T-helper 2 cell (primary cell): ENCODE measurements at places on chromosomes 7 and 10.

DNA sequence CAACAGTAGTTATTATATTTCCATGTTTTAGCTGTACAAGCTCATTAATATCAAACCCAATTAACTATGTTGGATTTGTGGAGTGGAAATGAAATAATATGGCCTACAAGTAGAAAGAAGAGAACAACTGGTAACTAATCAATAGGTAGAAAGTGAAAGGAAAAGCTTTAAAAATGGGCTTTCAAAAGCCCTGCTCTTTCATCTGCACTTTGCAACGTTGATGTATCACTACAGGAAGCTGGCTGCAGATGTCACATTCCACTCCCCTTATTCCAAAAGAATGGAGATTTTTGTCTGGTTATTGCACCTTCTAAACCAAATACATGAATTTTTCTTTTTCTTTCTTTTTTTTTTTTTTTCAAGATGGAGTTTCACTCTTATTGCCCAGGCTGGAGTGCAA lies 11.7 kb upstream of the MKI67 start:
- DNase-seq: no peak

DNA sequence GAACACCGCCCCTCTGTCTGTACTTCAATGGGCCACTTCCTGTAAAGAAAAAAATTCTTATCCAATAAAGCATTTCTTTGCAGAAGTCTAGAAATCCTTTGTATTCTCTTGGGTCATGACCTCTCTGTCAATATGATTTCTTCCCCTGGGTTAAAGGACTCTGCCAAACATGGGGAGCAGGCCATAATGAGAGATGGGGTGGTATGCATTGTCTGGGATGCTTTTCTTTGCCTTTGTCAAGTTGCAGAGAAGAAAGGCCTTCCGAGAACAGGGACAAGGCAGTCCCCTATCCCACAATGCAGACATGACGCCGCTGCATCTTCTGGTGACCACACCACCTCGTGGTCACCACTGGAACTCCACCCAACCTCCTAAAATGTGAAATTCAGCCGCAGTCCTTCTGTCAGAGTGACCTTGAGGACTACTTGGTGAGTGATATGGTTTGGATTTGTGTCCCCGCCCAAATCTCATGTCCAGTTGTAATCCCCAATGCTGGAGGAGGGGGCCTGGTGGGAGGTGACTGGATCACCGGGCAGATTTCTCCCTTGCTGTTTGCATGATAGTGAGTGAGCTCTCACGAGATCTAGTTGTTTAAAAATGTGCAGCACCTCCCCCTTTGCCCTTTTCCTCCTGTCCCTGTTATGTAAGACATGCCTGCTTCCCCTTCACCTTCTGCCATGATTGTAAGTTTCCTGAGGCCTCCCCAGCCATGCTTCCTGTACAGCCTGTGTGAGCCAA lies 15.2 kb upstream of the FRMPD2 start:
- no peak for DNase-seq

DNA sequence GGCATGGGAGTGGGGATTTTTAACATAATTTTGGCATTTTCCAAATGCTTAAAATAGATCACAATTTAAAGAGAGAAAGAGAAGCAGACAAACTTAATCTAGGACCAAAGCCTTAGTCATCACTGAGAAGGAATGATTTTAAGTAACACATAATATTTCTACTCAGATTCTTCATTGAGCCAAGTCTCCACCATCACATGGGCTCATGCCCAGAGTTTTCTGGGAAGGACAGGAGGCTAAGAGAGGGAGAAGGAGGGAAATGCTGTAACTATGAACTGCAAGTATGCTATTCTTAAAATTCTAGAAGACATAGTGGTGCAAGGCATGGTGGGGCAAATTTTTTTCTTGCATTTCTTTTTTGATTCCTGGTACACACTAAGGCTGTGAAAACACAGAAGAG lies 23.8 kb upstream of the UBE2D1 start:
- DNase-seq: no peak

DNA sequence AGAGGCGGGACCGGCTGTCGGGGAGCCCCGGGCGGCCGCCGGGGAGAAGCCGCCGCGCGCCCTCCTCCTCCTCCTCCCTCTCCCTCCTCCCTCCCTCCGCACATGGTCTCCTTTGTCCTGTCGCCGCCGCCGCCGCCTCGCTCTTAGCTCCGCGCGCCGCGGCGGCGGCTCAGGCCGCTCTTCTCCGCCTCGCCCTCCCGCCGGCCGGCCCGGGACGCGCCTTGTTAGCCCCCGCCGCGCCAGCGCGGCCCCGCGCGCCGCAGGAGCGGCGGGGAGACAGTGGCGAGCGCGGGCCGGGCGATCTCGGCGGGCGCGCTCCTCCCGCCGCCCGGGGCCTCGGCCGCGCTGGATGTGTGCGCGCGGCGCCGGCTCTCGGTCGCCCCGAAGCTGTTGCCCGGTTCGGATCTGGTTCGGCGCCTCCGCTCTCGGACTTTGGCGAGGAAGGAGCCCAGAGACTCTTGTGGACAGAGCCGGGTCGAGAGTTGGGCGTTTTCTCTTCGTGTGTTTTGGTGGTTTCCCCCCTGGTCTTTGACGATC lies 437.4 kb upstream of the GALNT17 start:
- DNase-seq: no peak

DNA sequence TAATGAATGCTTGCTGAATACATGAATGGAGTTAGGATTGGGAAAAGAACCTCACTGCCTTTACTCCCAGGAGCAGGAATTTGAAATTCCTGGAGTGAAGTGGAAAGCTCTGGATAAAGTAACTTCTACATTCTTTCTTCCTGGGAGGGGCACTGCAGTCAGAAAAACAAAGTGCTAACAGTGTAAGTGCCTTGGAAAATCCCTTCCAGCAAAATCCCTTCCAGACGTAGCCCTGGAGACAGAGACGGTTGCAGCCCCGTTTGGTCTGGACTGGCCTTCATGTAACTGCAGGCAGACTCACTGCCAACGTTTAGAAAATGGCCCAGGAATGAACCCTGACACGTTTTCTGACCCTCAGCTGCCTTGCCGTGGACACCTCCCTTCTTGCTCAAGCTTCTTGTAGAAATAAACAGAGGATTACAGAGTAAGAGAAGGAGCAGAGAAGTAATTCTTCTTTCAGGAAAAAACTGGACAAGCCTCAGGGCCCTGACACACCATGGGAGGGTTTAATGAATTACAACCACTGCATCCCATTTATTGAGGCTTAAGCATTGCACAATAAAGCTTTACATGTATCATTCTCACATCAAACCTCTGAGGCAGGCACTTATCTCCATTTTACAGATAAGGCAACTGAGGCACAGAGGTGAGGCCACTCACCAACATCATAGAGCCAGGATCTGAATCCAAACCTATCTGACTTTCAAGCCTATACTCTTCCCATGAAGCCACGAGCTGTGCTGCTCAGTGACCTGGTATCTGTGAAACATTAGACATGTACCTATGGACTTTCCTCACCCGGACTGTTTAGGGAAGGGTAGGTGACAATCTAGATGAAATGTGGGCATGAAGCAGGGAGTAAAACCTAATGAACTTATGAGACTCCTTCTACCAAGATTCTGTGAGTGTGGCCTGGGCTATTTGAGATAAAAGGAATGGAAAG lies 7.8 kb downstream of the ITPRIP start:
- no peak for DNase-seq

GRCh38 chr7:137342828-137343261 lies 688 bp downstream of the PTN start:
- DNase-seq: no peak

- no peak for DNase-seq
Measured at GRCh38 chr10:95241533-95241932, 47.5 kb downstream of the ACSM6 start.

DNA sequence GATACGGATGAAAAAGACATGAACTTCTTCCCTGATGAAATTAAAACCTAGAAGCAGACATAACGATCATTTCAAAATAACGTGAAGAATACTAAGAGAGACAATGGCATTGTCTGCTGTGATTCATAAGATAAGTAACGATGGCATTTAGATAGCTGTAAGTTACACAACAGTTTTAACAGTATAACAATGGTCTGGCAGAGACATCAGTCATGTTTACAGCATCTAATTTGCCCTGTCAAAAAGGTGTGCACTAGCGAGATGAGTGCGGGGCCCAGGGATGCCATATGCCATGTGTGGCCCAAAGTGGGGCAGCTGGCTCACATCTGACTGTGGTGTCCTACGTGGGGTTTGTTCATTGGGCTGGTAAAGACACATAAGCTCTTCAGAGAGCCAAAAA lies 55.7 kb upstream of the RHEB start:
- no peak for DNase-seq

DNA sequence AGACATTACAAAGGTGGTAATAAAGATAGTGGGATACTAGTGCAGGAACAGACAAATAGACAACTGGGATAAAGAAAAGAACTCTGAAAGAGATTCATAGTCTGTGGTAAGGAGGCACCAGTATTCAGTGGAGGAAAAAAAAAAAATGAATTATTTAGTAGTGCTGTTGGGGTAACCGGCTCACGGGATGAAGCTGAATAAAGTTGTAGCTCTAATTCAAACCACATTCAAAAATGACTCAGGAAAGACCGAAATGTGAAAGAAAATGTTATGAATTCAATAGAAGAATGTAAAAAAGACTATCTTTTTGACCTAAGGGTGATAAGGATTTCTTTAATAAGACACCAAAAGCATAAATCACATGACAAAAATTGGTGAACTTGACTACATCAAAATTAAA lies 83.1 kb upstream of the HABP2 start:
- no peak for DNase-seq

- DNase-seq: no peak
Measured at GRCh38 chr7:148021507-148022045, 569.0 kb upstream of the C7orf33 start.

- DNase-seq: no peak
Measured at GRCh38 chr10:71598621-71599055, 120.9 kb downstream of the C10orf105 start.

DNA sequence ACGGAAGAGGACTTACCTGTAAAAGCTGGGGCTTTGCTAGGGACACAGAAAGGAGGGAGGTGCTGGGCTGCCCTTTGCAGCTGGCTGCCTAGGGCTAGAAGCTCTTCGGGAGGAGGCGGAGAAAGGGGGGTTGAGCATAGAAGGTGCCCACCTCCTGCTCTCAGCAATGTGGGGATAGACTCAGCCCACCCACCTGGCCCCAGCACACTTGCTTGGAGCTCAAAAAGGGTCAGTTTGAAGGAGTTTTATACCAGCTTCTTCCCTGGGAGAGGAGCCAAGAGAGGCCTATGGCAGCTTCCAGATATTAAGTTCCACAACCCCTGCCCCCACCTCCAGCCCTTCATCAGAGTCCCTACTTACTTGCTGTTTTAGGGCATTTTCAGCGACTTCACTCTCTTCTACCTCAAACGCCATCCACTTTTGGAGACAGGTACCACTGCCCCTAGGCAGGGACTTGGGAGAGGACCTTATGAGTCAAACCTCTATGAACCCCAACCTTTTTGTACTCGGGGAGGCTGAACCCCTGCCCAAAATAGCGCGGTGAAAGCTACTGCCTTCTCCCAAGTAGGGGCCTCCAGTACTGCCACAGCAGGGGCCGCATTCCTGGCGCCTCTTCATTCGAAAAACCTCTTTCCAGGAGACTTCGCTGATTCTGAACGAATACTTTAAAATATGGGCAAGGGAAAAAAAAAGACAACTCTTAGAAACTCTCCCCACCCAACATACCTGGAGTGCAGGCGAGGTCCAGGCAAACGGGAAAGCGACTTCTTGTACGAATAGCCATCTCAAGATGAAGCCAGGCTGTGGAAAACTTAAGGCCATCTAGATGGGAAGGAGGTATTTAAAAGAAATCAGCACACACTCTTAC lies 1.2 kb upstream of the EVX1 start:
- no peak for DNase-seq

DNA sequence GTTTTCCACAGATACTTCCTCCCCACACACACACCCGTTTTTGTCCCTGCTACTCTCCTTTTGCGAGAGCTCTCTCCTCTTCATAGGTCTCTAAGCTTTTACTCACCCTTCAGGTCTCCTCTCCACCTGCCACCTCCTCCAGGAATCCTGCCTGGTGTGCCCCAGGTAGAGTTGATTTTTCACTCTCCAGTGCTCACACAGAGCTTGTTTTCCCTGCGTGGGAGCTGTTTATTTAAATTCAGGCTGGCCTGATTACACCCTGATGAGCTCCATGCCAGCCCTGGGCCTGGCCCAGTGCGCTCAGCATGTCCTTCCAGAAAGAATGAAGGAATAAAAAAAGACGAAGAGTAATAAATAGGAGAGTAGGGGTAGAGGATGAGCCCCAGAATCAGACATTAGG lies 7.5 kb upstream of the CLDN4 start:
- DNase-seq: no peak

- DNase-seq: no peak
Measured at GRCh38 chr10:125565046-125565445, 117.9 kb downstream of the TEX36 start.

DNA sequence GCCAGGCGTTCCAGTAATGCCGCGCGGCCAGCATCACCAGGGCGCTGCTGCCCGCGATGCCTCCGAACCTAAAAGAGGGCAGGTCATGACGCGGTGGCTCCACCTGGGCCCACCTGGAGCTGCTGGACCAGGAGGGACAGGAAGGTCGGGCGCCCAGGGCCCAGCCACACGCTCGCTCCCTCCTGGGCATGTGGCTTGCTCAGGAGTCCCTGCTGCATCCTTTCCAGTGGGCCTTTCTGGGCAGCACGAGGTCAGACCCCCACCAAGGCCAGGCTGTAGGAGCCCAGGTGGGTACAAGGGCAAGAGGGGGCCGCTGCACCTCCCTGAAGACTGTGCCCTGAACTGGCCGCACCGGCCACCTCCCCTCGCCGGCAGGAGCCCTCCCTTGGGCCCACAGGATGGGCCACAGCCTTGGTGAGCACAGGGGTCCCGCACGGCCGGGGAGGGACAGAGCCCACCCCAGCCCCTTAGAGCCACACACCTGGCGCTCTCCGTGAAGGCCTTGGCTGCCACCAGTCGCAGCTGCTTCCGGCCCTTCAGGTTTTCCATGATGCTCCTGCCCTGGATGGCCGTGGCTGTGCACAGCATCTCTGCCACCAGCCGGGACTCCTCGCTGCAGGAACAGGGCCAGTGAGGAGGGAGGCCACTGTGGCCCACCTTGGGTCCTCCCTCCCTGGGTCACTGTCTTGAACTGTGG lies 43.2 kb downstream of the CFAP46 start:
- no peak for DNase-seq

- DNase-seq: no peak
Measured at GRCh38 chr7:121016966-121017365, 28.5 kb downstream of the CPED1 start.

DNA sequence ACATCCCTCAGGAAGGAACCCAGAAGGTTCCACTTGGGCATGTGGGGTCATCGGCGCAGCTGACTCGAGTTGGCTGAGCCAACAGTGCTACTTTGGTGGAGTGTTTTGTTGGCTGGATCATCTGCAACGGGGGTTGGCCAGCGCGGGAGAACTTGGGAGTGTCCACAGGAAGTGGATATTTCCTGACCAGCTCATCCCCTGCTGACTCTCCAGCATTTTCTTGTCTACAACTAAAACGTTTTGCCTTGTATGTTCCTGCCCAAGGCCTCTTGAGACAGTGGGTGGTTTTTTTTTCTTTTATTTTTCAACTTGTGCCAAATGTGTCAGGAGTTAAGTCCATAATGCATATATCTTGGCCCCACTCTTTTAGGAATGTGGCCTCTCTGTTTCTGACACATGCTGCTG lies 208.6 kb downstream of the ZNF365 start:
- no peak for DNase-seq
